ENCODE measurements at places on chromosomes 7 and 10.

DNA sequence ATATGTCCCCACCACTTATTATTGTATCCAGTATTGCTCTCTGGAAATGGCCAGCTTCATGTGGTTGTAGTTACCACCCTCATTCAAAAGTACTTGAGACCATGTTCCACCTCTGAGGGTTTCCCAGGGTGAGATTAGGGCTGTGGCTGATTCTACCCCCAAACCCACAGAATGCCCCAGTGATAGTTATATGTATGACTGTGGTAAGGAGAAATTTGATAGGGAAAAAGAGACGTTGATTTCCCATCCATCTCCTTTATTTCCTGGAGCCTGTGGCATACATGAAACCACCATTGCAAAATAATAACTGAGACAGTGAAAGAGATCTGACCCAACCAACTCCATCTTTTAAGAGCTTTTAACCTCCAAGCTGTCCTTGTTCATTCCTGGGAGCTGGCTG, 25.2 kb downstream of the ARL5B start:
- DNase-seq: no peak

- DNase-seq: no peak
Observed at GRCh38 chr7:96993980-96994379, 11.4 kb upstream of the DLX6 start.

- no peak for DNase-seq
Observed at GRCh38 chr7:116679500-116679899, 7.5 kb downstream of the MET start.

GRCh38 chr7:22110227-22110839, 164.6 kb upstream of the CDCA7L start:
- DNase-seq: peak; percentile 9

- no peak for DNase-seq
Observed at GRCh38 chr10:93160140-93160539, 86.4 kb downstream of the CYP26A1 start.

- DNase-seq: no peak
Observed at GRCh38 chr7:130351791-130352090, 7.1 kb downstream of the CPA5 start.

DNA sequence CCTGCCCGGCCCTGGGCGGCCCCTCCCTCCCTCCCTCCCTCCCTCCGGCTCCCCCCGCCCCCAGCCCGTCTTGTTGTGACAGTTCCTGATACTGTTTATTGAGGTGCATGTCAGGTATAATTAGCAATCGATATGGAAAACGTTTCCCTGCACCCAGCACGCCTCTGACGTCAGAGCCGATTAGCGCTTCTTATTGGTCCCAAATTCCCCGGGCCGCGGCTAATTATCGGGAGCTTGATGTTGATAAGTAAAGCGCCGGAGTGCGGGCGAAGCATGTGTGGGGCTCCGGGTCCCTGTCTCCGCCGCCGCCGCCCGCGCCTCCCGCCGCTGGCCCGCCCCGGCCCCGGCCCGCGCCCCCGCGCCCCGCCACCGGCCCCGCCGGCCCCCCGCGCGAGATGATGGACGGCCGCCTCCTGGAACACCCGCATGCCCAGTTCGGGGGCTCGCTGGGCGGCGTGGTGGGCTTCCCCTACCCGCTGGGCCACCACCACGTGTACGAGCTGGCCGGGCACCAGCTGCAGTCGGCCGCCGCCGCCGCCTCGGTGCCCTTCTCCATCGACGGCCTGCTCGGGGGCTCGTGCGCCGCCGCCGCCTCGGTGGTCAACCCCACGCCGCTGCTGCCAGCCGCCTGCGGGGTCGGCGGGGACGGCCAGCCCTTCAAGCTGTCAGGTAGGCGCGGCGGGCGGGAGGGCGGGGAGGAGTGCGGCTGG, at the start of gene UNCX:
Gene UNCX, plus strand, starts transcription at position 250 of the 710 bp plus-strand sequence. Its CDS starts 146 bp downstream, at position 396.
- no peak for DNase-seq

- DNase-seq: no peak
Observed at GRCh38 chr10:348456-348855, 213.2 kb downstream of the ZMYND11 start.

DNA sequence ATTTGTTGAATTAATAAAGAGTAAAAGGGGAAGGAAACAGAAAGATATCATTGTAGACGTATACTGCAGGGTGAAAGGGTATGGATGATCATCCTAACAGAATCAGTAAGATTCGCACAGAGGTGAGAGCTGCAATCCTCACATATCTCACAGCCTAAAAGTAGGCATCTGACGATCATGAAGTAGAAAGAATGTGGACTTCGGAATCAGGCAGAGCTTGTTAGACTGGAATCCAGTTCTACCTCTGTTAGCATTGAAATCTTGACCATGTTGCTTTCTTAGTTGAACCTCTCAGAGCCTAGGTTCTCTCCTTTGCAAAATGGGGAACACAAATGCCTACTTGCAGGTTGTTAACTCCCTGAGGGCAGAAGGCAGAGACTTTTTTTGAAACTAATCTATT, 320.0 kb upstream of the C7orf33 start:
- no peak for DNase-seq

GRCh38 chr7:28767356-28767755, 190.8 kb downstream of the TRIL start:
- DNase-seq: no peak

DNA sequence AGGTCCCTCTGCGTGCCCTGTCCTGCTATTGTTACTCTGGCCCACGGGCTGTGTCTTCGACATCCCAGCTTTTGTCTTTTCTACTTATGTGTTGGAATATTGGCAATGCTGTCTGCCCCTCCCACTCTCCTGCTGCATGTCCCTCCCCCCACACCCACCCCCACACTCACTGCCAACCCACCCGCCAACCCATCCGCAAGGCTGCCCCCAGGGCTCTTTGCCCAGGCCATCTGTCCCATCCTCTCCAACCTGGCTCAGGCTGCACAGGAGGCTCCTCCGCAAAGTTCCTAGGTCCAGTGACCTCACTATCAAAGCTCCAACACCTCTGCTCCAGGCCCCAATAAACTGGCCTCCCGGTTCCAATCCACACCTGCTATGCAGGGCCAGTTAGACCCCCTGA, 167.1 kb upstream of the PRR15 start:
- no peak for DNase-seq
